ENCODE measurements at places on chromosomes 3 and 15.
A peak's percentile ranks its signal among the peaks of the same experiment; 100 is the strongest.

DNA sequence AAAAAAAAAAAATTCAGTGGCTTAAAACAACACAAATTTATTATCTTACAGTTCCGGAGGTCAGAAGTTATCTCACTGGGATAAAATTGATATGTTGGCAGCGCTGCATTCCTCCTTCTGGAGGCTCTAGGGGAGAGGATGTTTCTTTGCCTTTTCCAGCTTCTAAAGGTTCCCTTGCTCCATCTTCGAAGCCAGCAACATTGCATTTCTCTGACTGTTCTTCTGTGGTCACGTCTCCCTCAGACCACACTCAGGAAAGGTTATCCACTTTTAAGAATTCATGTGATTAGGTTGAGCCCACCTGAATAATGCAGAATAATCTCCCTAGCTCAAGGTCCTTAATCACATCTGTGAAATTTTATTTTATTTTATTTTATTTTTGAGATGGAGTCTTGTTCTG, 23.4 kb upstream of the ACAP2 start:
- DNase-seq, result no peak

DNA sequence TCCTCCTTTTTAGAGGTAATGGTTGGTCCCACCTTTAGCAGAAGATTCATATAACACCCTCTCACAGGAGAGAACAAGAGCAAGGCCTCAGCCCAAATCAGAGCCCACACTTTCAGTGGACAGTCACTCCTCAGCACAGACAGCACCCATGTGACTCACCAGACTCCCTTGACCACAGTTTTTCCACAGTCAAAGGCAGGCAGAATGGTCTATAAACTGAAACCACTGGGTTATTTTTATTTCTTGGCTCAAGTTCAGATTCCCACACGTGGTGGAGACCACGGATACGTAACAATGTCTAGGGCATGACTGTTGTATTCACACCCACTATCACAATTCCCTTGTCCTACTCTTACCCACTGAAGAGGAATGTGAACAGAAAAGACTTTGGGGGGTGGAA, 237.8 kb upstream of the UBE2E1 start:
- peak; percentile 36 for DNase-seq

DNA sequence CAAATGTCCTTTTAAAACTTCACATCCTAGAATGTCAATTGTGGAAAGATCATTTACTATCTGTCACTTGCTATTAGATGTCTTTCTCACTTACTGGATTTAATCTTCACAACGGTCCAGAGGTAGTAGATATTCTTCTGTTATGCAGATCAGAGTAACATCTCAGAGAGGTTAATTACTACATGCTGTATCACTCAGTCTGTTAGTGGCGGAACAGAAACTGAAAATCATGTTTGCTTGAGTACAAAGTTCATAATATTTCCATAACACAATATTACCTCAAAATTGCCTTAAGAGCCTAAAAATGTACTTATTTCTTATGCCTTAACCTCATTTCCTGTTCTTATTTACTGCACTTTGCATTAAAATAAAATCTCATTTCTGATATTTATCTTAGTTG, 28.6 kb upstream of the GPR149 start:
- no peak for DNase-seq

- no peak for DNase-seq
Observed at GRCh38 chr3:58342676-58343075, 10.0 kb downstream of the PXK start.

- no peak for DNase-seq
Observed at GRCh38 chr3:45940004-45940780, 3.1 kb upstream of the CXCR6 start.

DNA sequence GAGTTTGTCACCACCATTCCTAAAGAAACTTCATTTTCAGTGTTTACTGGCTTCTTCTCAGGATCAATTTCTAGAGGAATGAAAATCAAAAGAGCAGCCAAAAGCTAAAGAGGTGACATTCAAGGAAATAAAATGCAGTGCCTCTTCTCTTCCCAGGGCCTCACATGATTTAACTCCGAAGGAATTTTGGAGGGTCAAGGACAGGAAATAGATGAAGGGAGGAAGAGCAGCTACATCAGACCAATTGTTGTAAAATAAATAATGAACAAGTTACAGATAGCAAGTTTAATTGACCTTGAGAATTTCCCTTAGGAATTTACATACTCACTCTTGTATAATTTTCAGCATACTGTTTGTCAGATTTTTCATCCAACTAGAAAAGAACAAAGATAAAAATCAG, 78.1 kb downstream of the LRRFIP2 start:
- DNase-seq, result no peak

DNA sequence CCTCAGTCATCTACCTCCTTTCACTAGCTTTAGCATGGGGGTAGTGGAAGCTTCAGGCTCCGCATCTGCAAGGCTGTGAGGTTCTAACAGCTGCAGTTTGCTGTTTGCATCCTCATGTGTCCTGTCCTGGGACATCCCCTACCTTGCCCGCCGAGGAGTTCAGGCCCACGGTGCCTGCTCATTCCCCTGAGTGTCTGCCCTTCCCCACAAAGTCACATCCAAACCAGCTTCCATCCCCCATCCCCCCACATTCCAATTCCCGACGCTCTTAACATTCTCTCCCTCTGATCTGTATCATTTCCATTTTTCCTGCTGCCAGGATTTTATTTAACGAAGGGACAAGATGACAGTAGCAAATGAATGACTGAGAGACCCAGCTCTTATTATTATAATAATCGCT, 43.8 kb downstream of the HRH1 start:
- no peak for DNase-seq

GRCh38 chr15:64341961-64342360, 14.0 kb downstream of the CSNK1G1 start:
- no peak for DNase-seq

DNA sequence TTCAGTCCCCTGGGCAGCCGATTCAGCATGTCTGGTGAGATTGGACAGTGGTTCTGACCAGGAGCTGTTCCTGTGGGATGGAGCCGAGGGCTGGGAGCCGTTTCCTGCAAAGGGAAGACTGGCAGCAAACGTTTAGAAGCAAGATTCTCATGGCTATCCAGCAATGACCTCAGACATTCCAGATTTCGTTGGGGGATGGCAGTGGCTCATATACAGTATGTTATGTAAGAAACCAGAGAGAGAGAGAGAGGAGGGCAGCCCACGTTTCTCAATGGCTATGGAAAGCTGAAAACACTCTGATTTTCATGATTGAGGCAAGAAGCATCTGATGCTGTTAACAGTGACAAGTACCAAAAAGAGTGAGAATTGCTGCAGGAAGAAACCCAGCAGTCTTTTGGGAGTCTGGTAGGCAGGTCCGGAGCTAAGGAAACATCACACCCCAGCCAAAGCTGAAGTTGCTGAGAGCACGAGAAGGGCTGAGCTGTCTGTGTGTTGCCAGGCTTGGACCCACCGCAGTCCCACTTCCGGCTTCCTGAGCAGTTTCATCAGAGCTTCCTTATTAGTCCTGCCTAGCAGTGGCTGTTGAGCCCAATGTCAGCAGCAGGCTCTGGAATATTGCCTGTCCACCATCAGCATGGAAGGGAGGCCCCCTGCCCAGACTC, 25.6 kb upstream of the VPS8 start:
- DNase-seq, result peak; percentile 86

DNA sequence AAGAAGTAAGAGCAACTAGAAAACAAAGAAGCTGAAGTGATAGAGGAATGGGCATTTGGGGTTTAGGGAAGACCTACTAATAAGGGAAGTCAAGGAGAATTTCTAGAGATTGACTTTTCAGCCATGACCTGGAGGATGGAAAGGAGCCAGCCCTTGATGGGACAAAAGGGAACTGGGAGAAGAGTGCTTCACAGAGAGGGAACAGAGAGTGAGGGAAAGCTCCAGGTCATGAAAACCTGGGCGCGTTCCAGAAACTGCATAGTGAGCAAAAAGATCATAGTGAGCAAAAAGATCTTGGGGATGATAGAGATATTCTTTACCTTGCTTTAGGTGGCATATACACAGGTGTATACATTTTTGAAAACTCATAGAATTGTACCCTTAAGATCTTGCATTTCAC, 143.1 kb upstream of the NUDT16 start:
- DNase-seq, result no peak

- peak; percentile 83 for DNase-seq
Observed at GRCh38 chr3:37967260-37967881, 23.2 kb upstream of the VILL start.

DNA sequence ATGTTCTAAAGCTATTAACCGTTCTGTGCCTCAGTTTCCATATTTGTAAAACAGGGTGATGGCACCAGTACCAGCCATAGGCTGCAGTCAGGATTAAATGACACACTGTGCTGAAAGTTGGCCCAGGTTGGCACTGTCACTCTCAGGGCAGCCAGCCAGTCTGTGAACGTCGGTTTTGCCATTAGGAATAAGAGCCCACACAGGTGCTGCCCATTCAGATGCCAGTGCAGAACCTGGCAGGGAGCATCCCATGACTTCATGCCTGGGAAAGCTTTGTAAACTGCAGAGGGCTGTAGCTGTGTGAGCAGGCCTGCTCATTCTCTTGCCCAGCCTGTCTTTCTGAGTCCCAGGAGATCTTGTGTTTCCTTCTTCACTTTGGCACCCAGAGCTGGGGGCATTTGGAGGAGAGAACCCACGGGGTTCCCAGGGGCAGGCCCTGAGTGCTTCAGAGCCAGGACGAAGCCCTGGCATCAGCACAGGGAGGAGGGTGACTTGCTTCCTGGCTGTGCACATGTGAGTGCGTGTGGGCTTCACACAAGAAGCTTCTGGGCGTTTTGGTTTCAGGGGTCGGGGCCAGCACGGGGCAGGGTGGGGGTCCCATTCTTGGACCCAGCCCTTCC, 46.9 kb downstream of the ZNF710 start:
- no peak for DNase-seq

DNA sequence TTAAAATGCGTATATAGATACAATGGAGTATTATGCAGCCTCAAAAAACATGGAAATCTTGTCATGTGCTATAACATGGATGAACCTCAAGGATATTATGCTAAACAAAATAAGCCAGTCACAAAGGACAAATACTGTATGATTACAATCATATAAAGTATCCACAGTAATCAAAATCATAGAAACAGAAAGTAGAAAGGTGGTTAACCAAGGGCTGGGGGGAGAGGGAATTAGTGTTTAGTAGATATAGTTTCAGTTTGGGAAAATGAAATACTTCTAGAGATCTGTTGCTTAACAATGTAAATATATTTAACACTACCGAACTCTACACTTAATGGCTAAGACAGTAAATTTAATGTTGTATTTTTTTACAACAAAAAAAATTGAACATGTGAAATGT, 9.0 kb downstream of the TOP2B start:
- no peak for DNase-seq

GRCh38 chr3:182925944-182926337, 54.4 kb downstream of the DCUN1D1 start:
- no peak for DNase-seq

GRCh38 chr3:12343047-12343501, 54.2 kb downstream of the PPARG start:
- DNase-seq, result no peak

GRCh38 chr15:84811151-84811550, 6.0 kb upstream of the ALPK3 start:
- no peak for DNase-seq

- no peak for DNase-seq
Observed at GRCh38 chr3:18774319-18775088, 349.4 kb upstream of the SATB1 start.

DNA sequence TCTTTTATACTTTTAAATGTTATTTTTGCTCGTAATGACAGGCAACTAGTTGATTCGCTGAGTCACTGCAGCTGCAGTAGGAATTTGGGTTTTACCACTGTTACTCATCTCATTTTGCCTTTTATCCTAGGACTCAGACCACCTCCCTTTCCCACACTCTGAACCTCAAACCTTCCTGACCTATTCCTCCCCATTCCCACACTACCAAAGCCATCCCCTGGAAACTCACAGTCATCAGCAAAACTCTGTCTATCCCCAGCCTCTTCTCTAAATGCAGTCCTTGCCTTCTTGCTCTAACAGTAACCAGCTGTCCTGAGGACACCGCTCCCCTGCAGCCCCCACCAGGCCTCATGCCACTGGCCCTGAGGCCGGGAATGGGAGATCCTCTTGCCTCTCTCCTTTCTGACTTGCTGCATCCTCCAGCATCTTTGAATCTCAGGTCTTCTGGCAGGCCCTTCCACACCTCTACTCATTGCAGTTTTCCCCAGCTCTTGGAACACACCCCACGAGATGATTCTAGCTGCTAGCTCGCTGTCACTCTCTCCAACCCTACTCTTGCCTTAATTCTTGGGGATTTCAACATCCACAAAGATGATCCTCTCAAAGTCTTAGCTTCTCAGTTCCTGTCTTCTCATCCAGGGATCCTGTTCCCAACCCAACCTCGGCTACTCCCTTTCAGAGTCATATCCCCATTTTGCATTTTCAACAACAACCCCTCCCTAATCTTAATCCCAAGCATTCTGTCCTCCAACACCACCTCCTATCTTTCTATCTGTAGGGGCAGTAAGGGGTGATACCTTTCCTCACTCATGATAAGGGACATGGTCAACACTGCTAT, 55.9 kb upstream of the C3orf80 start:
- DNase-seq, result no peak

DNA sequence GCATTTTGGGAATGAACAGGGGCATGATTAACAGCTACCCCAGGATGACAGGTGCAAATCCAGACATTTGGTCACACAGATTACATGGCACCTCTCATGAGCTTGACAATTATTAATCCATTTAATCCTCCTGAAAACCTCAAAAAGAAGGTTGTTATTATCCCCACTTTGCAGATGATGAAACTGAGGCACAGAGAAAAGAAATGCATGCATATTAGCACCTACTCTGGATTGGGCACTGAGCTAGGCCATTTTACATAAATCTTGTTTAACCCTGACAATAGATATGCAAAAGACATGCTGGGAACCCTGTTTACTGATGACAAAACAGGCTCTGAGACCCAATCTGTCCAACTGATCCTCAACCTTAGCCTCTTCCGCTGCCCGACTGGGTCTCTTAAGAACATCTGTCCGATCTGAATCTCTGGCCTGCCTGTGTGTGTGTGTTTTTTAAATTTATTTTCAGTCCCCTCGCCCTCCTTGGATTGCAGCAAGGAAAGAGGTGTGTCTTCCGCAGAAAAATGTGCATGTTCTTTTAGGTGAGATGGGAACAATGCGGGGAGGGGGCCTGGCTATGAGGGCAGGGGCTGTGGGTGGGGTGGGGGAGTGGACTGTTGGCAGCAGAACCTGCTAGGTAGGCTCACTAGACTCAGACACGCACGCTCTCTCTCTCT, 162.5 kb downstream of the WNT7A start:
- no peak for DNase-seq

- DNase-seq, result no peak
Observed at GRCh38 chr3:3353153-3353552, 173.7 kb upstream of the CRBN start.

DNA sequence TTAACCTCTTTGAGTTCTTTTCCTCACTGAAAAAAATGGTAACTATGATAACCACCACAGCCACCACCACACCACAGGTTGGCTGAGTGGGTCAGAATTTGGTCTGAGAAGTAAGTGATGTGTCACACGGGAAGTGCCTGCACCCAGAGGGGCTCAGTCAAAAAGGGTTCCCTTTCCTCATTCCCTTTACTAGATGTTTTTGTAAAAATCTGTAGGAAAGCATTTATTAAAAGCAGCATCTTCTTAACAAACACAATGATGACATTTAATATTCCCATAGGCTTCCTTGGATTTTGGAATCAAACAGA, 23.2 kb downstream of the CFAP92 start:
- no peak for DNase-seq

Data from KBM-7 (cell line).